ENCODE measurements at places on chromosomes 16 and 17.

- no peak for DNase-seq
Measured at GRCh38 chr16:23058576-23058975, 90.7 kb downstream of the USP31 start.

DNA sequence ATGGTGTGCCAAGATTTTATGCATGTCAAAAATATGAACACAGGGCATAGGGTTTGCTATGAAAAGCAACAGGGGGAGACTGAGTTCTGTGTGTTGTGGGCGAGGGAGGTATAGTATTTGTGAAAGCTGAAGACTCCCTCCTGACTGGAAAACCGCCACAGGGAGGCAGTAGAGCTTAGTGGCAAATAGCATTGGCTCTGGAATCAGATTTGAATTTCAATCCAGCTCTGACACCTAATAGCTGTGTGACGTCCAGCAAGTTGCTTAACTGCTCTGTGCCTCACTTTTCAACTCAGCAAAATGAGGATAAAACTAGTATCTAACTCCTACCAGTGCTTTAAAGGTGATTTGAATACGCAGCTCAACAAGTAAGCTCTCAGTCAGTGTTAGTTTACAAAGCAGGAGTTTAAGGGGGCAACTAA, 22.0 kb downstream of the KPNA2 start:
- DNase-seq: peak; percentile 18

- no peak for DNase-seq
Measured at GRCh38 chr16:82735673-82736091, 108.9 kb downstream of the CDH13 start.

- DNase-seq: no peak
Measured at GRCh38 chr17:10699856-10700255, 2.5 kb downstream of the ADPRM start.

DNA sequence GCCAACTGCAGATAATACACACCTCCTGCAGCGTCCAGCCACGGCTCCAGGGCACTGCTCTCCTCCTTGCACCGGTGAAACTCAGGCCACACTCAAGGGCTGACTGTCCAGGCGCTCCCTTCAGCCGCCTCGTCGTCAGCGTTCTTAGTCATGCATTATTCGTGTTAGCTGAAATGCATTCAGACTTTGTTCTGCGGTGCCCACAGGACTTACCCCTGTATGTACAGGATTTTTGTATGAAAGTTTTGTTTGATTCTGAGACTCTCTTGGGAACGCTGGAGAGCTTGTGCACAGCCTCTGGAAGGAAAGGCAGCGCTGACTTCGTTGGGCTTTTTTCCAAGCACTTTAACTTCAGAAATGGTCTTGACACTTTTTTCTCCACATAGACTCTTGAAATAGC, 22.1 kb downstream of the CIBAR2 start:
- no peak for DNase-seq

DNA sequence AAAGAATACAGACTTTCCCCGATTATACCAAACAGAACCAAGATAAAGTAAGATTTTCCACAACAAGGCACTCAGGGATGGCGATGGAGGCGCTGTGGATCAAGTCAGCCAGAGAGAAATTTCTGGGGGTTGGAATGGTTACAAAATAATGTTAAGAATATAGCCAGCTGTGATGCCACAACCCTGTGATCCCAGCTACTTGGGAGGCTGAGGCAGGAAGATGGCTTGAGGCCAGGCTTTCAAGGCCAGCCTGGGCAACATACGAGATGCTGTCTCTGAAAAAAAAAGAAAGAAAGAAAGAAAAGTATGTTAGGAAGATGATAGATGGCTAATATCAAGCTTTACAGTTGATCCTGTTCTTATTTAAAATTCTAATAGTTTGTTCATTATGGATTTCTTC, 10.6 kb upstream of the ALOX12 start:
- no peak for DNase-seq

GRCh38 chr17:17305281-17305801, 2.2 kb downstream of the NT5M start:
- no peak for DNase-seq

GRCh38 chr16:80608946-80609345, 68.2 kb downstream of the DYNLRB2 start:
- no peak for DNase-seq

DNA sequence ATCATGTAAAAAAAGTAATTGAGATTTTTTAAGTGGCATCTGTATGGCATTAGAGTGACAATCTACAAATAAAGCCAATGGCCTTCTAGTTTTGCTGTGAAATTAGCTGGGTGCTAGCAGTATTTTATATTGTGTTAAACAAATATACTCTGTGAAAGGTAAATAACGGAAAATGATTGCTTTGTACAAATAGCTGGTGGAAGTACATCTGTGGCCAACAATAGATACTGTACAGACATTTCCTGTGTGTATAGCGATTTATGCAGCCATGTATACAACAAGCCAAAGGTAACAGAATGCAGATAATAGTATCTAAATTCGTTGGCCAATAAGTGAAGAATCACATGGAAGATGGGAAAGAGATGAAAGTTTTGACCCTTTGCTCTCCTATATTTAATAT, 26.6 kb downstream of the IQCK start:
- no peak for DNase-seq
